ENCODE measurements at places on chromosomes 7 and 10.

GRCh38 chr7:132779164-132779563, 202.9 kb upstream of the PLXNA4 start:
- no peak for DNase-seq

DNA sequence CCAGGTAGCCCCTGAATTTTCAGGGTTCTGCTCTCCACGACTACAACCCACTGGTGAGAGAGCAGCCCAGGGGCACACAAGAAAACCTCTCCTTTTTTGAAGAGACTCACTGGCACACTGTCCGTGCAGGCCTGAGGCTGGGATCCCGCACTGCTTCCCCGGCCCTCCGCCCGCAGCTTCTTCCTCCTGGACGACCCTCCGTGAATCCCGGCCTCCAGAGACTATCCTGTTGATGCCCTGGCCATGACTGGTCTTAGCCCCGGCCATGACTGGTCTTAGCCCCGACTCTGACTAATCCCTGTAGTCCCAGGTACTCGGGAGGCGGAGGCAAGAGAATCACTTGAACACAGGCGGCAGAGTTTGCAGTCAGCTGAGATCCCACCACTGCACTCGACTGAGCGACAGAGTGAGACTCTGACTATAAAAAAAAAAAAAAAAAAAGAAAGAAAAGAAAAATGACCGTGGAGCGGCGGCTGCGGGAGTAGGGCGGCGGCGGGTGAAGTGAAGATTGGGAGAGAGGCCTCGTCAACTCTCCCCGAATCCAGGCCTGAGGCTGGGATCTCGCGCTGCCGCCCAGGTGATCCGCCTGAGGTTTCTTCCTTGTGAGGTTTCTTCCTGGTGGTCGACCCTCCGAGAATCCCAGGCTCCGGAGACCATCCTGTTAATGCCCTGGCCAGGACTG, 196.4 kb downstream of the ZNF716 start:
- no peak for DNase-seq

DNA sequence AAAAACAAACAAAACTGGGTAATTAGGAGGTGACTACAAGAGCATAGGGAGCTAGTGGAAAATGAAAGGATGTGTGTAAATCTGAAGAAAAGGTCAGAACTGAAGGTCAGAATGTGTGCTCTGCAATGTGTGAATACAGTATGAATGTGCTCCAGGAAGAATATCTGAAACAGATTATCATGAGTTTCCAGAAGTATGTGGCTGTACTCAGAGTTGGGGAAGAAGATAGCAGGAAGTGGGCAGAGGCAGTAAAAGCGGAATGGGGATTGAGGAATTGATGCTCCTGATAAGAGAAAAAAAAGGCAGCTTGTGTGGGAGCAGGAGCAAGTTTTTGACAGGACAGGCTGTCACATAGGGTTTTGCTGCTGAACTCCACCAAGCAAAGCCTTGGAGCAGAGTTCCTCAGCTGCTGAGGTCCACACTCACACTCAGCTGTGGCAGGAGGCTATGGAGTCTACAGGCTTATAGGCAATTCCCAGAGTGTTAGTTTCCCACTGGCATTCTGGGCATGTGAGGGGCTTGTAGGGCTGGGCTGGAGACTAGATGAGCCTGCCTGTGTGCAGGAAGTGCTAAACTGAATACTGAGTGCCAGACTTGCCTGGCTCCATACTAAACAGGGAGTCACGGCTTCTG, 22.9 kb downstream of the H2AZ2 start:
- no peak for DNase-seq

- DNase-seq: peak; percentile 29
Observed at GRCh38 chr7:42527004-42527403, 290.0 kb upstream of the GLI3 start.

DNA sequence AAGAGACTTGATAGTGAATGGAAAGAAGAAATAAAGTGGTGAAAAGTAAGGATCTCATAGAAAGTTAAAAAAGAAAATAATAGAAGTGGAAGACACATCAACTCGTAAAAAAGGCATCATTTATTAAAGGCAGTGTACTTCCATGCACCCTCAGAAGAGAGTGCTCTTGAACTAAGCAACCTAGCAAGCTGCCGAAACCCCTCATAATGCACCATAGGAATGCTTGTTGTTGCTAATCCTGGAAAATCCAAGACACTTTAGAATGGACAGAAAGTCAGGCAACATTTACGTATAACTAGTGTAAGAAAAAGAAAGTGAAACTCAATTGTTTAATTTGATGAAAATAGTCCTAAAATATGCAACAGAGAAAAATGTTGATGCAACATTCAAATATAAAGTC, 12.8 kb downstream of the TFPI2 start:
- DNase-seq: no peak

DNA sequence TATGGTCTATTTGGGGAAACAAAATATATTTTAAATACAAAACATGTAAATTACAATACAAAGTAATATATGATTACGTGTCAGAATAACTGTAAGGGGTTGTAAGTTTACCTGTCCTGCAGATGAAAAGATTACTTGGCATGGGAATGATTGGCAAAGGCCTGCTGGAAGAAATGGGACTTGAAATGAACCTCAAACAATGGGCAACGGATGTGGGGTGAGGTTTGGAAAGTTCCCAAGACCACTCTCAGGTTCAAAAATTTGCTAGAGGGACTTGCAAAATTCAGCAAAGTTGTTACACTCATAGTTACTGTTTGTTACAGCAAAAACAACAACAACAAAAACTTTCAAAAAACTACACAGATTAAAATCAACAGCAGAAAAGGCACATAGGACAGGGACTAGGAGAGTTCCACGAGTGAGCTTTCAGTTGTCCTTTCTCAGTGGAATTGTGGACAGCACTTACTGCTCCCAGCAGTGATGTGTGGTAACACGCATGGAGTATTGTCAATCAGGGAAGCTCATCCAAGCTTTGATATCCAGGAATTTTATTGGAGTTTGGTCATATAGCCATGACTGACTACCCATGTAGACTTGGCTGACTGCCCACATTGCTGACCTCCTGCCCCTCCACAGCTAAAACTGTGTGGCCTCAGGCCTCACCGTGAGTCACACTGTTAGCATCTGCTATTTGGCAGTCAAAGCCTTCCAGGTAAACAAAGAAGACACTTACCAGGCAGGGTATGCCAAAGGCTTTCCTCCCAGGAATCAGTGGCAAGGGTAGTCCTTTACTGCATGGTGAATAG, 43.8 kb downstream of the EXOC6 start:
- DNase-seq: no peak

- DNase-seq: no peak
Observed at GRCh38 chr10:112784022-112784461, 166.0 kb upstream of the TCF7L2 start.

GRCh38 chr7:119514326-119514725, 758.6 kb upstream of the KCND2 start:
- no peak for DNase-seq

GRCh38 chr10:130138479-130138866, 2.3 kb downstream of the GLRX3 start:
- DNase-seq: no peak

- no peak for DNase-seq
Observed at GRCh38 chr7:55568613-55569268, 3.6 kb downstream of the VOPP1 start.

- DNase-seq: peak; percentile 95
Observed at GRCh38 chr7:76314042-76314721, 11.7 kb downstream of the HSPB1 start.

DNA sequence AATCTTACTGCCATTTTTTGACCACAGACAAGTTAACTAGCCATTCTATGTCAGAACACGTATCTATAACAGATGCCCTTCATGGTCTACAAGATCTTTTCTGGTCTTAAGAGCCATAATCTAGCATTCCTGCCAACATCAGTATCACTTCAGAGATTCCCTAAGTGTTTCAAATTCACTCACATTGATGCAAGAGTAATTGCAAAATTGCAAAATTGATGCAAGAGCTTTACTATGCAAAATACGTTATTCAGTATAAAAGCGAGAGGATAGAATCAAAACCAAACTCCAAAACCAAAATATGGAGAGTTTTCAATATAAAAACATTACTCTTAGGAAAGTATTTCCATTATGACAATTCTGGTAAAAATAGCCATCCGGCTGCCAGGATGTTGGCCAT, 38.1 kb upstream of the PPP1R17 start:
- no peak for DNase-seq

GRCh38 chr7:49852619-49853462, 79.4 kb downstream of the VWC2 start:
- DNase-seq: peak; percentile 77

DNA sequence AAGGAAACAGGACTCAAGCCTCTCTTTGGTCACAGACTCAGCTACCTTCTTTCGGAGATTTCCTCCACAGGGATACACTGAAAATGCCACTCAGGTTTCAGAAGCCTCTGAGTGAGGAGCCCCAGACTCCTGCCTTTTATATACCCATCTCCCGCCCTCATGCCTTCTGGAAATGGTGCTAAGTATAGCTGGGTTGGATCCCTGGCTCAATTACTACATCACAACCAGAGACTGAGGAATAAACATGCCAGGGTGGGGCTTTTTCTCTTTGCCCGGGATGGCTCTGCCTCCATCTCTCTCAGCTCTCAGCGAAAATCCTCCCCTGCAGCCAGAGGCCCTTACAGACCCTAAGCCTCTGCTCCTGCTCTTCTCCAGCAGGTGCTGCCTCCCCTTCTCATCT, 299.5 kb downstream of the KCNMA1 start:
- DNase-seq: no peak

DNA sequence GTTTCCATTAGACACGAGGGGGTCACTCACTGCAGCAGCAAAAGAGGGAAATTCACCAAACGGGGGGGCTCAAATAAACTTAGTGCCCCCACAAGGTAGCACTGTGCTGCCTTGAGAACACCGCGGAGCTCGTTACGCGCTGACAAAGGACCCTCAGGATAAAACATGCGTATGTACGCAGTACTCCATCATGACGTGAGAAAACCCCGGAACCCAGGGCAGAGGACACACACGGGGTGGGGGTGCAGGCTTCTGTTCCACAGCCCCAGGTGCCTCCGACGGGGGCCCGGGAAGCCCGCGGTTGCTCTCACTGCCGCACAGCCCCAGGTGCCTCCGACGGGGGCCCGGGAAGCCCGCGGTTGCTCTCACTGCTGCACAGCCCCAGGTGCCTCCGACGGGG, 232.4 kb downstream of the ZMYND11 start:
- DNase-seq: no peak

GRCh38 chr10:3869036-3869435, 84.0 kb upstream of the KLF6 start:
- no peak for DNase-seq

- no peak for DNase-seq
Observed at GRCh38 chr7:52463341-52463740, 572.1 kb upstream of the POM121L12 start.

DNA sequence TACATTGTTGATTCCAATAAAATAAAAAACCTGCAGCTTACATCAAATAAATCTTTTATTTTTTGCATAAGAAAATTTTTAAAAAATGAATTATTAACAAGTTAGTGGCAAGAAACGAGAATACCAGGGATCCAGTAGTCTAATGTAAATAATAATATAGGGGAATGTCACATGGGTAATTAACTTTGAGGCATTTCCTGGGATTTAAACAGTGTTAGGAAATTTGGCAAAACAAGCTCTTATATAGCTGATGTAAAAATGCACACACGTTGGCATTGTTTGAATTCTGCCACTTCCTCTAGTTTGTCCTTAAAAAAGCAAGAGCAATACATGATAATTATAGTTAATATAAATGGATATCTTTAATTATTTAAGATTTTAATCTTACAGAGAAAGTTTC, 768.6 kb downstream of the CNTNAP2 start:
- DNase-seq: no peak

GRCh38 chr10:46317370-46317769, 30.6 kb downstream of the ANTXRL start:
- DNase-seq: no peak

GRCh38 chr10:31135171-31135570, 103.5 kb upstream of the ZNF438 start:
- DNase-seq: no peak

DNA sequence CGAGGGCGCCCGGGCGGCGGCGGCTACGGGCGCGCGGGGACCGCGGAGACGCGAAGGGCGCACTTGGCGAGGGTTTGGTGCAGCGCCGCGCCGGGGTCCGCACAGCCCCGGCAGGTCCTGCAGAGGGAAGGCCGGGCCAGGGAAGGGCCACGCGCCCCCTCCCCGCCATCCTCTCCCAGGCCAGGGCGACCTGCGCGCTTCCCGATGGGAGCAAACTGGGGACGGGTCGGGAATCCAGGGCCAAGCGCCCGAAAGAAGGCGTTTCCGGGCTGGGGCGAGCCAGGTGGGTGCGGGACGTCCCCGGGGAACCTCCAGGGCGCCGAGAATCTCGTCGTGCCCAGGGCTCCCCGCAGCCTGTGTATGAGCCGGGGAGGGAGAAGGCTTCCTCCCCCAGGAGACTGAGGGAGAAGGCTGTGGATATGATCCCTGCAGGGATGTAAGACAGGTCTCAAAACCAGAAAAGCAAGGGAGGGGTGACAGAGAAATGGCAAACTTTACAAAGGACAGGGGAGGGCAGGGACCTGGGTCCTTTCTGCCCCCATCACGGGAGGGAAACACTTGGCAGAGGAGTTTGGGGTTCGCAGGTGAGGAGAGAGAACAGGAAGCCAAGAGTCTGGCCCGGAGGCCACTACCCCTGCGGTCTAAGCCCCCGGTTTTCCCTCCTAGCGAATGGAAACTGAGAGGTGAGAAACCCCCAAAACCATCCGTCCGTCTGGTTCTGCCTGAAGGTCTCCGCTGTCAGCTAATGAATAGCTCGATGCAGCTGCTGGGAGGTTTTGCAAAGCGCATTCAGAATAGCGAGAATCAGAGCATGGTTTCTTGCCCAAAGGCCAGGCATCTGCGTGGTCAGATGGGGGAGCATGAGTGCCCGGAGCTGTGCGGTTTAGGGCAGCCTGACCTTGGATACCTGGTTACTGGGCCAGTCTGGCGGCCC, 674 bp downstream of the AMZ1 start:
- peak; percentile 51 for DNase-seq

- DNase-seq: no peak
Observed at GRCh38 chr7:43669286-43670081, 59.8 kb downstream of the COA1 start.

DNA sequence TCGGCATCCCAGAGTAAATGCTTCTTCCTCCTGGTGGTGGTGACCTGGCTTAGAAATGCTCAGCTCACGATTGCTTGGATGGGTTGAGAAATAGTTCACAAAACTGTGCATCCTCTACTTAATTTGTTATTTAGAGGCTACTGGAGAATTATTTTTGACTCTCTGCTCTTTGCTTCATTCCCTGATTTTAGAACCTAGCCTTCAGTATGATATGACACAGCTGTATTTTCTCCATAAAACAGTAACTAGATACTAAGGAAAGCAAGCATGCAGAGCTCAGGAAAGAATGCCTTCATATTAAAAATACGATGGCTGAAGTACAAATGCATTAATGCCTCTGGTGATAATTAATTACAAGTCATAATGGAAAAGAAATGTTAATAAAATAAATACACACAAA, 602.0 kb upstream of the COBL start:
- DNase-seq: no peak

- no peak for DNase-seq
Observed at GRCh38 chr7:132053871-132054270, 497.4 kb upstream of the PODXL start.

GRCh38 chr7:145817687-145818086, 298.9 kb upstream of the CNTNAP2 start:
- DNase-seq: no peak

All from neural progenitor cell (in vitro differentiated cells).